ENCODE measurements at places on chromosomes 5 and 9.

DNA sequence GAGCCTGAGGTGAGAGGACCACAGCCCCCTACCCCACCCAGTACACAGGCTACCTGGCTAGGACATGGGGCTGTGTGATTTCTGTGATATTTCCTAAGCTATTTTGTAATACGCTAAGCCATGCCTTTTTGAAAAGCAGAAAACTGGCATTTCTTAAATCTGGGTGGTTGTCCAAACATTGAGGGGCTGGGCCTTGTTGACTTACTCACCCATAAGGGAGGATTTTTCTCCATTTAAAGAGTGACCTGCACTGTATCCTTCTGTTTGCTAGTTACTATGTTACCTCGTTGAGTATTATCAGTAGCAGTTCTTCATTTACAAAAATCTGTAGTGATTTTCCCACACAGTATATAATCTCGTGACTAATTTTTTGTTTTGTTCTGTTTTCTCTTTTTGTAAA lies 117.5 kb upstream of the OTULINL start:
- DNase-seq = no peak

DNA sequence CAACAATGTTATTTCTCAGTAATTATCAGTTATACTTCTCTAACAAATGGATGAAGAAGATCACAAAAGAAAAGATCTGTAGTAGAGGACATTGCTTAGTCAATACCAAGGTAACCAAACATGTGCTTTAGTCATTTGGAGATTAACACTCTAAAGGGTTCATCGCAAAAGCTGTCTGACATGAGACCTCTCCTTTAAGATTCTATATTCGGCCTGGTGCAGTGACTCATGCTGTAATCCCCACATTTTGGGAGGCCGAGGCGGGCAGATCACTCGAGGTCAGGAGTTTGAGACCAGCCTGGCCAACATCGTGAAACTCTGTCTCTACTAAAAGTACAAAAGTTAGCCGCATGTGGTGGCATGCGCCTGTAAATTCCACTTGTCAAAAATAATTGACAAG lies 18.3 kb upstream of the CKMT2 start:
- DNase-seq = no peak

- DNase-seq = no peak
These were observed 19.3 kb upstream of the GZMK start for GRCh38 chr5:55004729-55005128.

DNA sequence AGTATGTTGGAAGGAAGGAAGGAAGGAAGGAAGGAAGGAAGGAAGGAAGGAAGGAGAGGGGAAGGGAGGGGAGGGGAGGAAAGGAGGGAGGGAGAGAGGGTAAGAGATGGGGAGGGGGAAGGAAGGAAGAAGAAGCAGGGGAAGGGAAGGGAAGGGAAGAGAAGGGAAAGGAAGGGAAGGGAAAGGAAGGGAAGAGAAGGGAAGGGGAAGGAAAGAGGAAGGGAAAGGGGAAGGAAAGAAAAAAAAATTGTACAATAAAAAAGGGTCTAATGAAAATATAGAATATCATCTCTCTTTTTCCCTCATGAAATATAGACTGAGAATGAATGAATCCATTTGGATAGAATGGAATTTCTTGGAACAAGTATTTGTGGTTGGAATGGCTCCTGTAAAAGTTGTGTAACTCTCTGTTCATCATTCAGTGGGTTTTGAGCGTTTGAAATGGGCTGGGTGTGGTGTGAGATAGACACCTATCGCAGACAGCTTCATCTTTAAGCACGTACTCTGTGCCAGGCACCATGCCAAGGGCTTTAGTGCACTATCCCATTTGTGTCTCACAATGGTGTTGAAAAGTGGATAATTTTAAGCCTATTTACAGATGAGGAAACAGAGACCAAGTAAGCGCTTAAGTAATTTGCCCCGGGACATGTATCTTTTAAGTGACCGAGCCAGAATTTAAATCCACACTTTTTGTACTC lies 11.6 kb upstream of the PAPPA start:
- DNase-seq = no peak

DNA sequence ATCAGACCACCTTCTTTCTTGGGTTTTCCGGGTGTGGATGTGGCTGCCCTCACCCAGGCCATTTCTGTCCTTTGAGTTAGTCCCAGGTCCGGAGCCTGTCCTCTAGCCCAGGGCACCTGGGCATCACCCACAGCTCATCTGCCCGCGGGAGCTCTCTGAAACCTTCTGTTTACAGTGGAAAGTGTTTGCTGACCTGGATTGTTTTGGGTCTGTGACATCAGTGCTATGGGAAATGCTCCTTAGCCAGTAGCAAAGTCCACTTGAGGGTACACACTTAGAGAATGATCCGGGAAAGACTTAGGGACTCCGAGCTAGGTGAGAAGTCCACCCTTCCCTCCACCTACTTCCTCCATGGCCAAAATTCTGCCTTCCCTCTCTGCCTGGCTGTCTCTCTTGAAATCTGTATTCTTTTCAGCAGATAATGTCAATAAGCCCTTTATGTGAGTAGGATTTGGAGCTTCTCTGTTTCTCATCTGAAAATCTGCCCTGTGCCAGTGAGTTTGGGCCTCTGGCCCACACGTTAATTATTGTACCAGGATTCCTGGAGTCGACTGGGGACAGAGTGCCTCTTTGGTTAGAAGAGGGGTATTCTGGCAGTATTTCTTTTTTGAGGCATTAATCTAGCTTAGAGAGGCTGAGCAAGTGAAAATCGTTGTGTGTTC lies 19.9 kb downstream of the ABLIM3 start:
- DNase-seq = no peak

GRCh38 chr5:171543148-171543815 lies 123.8 kb downstream of the FGF18 start:
- DNase-seq = no peak

DNA sequence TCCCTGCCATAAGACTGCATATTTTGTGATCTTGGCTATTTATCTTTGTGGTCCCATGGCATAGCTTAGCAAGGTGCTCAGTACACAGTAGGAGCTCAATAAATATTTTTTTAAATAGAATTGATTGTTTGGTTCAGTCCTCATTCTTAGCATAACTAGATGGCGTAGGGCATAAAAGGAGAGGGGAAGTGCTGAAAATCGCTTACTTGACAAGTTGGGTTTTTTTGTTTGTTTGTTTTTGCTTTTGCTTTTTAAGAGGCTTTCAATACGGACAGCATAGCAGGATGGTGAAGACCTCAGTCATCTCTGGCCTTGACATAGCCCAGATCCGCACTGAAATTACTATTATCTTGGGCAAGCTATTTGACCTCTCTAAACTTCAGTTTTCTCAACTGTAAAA lies 86.6 kb upstream of the RANBP3L start:
- no peak for DNase-seq

GRCh38 chr9:136373300-136374182 lies at the start of gene CARD9:
TSS of gene CARD9 (minus strand) at chr9:136373669. CDS start at chr9:136372078, 1,591 bp downstream.
- no peak for DNase-seq

DNA sequence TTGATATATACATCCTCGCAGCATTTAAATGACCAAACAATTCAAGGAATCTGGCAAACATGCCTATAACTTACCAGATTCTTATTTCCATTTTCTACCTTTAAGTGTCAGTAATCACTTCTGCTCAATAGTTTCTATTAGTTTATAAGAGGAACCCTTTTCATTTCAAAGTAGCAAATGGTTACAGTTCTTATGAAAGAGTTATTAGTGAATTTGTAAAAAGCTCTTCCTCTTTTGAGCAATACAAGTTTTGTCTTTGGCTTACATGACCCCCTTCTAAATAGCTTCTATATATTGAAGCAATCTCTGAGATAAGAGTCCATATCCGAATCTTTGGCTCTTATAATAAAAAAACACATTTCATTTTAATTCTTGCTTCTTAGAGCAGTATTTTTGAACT lies 42.0 kb downstream of the ELL2 start:
- no peak for DNase-seq

- DNase-seq = no peak
These were observed 325.8 kb downstream of the PRR16 start for GRCh38 chr5:120789918-120790317.

GRCh38 chr5:102754767-102755431 lies at the start of gene PAM:
TSS of gene PAM (plus strand) at chr5:102755305. CDS start at chr5:102866196, 110,891 bp downstream.
- DNase-seq = peak; percentile 29

DNA sequence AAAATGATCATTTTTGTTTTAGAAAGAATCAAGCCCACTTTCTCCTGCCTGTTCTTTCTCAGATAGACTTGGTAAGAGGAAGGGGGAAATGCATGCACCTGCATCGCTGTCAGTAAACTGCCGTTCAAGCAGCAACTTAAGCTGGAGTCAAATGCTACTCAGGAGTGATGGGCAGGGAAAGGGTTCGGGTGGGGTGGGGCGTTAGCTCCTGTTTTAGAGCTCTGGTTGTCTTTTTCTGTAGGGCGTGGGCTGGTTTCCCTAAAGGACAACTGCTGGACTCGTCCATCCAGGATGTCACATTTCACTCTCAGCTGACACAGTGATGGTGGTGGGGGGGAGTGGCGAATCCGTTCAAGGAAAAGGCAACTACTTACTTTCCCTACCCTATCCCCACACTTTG lies 75.0 kb downstream of the NDFIP1 start:
- no peak for DNase-seq

DNA sequence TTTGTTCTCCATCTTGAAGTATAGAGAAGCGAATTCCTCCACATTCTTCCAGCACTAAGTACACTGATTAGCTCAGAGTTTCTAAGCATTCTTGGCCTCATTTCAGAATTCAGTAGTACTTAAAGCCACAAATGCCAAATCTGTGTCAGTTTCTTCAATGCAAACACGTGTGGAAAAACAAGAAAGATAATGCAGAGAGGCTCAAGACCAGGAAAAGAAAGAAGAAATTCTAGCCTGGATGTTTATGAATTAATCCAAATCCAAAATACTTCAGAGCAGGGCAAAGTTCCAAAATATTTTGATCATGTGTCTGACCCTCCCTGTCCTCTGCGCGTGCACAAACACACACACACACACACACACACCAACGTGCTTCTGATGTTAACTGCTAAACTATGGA lies 457.6 kb downstream of the SLCO4C1 start:
- DNase-seq = no peak

- no peak for DNase-seq
These were observed 34.5 kb upstream of the SPARC start for GRCh38 chr5:151721087-151721646.

GRCh38 chr5:142167458-142167857 lies 58.9 kb downstream of the NDFIP1 start:
- no peak for DNase-seq

DNA sequence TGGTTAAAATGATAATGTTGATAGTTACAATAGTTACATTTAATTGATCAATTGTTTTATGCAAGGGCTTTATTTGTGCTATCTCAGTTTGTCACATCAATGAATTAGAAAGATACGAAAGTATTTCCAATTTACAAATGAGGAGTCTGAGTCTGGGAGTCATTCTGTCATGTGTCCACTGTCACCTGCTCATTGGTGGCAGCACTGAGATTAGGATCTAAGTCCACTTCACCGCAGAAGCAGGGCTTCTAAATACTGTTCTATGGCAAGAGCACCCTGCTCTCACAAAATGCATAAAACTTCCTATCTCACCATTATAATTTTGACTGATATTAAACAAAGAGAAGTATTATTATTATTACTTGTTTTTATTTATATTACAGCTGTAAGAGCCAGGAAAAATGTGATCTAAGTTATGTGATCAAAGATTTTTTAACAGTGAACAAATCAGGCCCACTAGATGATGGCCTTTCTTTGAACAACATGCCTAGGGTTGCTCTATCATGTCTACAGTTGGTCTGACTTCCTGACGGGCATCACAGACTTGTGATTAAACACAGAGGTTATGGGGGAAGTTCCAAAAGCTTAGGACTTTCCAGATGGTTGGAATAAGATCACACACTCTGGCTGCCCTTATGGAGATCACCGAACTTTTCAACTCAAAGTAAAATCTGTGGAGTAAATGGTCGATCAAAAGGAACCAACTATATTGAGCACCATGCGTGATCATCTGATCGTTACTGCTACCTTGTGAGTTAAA lies 15.1 kb downstream of the TLR4 start:
- no peak for DNase-seq

DNA sequence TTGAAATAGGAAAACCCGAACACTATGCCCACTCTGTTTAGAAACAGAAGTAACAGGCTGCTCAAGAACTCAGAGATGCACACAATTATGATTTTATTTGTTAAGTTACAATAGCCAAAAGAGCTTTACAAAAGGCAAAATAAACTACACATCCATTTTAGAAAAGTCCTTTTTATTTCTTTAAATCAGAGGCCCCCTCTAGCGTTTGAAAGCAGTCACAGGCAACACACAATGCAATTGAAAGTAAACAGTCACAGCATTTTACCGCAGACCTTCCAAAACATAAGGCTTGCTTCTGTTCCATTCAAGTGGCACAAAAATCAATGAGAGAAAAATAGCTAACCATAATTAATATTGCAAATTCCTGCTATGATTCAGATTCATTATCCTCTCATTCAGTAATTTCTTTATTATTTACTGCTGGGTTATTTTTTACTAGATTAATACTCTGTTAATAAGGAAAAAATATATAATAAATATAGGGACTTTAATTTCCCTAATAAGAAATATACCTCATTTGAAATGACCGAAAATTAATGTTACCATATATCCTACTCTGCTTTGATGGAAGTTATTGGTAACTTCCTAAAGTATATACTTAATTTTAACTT lies 78.3 kb downstream of the CEP120 start:
- no peak for DNase-seq

DNA sequence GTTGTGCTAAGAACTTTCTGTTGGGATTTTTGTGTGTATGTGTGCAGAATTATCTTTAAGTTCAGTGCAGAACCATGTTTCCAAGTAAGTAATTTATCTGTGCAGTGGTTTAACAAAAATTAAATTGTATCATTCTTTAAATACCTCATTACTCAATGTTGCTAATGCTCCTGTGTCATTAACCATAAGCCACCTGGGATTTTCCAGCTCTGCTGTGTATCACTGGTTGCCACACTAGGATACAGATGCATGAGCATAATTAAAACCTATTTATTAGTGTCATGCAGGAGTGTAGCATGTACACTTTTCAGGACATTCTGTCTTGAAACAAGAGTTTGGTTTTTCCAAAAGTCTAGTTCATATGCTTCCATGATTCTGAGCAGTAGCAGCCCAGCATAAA lies 120.4 kb upstream of the PTGER4 start:
- no peak for DNase-seq

DNA sequence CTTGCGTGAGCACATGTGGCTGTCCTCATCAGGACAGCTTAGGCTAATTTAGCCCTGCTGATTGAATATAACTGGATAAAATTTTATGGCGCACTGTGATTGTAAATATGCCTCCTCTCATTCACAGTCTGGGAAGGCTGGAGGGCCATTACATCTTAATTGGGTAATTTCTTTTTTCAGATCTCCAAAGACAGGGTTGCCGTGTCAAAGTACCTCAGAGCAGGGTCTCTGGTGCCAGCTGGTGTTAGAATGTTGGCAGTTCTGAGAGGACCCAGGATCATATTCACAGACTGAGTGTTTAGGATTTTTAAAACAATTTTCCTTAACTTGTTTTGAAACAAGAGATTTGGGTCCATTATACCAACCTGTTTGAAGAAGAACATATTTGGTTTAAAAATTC lies 455.7 kb upstream of the TLE4 start:
- peak; percentile 88 for DNase-seq

DNA sequence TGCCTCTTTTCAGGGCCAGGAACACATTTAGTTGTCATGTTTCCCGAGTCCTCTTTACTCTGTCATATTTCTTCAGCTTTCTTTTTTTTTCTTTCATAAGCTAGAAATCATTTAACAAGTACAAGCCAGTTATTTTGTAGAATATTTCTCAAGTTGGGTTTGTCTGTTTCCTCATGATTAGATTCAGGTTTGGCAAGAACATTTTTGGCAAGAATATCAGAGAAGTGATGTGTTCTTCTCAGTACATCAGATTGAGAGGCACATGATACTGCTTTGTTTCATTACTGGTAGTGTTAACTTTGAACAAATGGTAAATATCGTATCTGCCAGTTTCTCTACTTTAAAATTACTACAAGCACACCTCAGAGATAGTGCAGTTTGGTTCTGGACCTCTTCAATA lies 45.1 kb downstream of the PCSK5 start:
- no peak for DNase-seq
